Astrocyte (in vitro differentiated cells and primary cell): ENCODE measurements at places on chromosomes 3 and 15. TPM values are rescaled to one million over a fixed set of nuclear protein-coding genes. Genes with fewer than 3 reads are reported as not detected.

DNA sequence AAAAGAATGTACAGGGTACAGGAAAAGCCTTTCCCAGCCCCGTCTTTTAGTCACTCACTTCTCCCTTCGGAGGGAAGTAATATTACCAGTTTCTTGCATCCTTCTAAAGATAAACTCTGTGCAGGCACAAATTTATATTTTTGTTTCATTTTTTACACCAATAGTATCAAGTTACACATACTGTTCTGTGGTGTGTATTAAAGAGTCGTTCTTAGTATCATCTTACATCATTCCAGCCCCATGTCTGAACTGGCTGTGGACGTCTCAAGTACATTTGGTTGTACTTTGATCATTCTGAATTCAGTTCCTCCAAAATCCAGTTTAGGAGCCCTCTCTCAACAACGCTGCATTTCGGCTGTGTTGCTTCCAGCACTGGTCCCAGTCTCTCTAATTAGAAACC is 68.7 kb downstream of the LMLN start:
- no peak overlapping the region for H3K4me3 ChIP-seq
- no peak overlapping the region for H3K27ac ChIP-seq
- no peaks in the 10 kb centered on the region for H3K36me3 ChIP-seq
- DNase-seq: peak; percentile 41
- H3K27me3 ChIP-seq: no peaks in the 10 kb centered on the region

- H3K4me1 ChIP-seq: peaks cover 45% of the 10 kb centered on the region
- H3K27ac ChIP-seq: peak overlapping the region; percentile 73
- H3K4me3 ChIP-seq: peak overlapping the region; percentile 15
- H3K36me3 ChIP-seq: no peaks in the 10 kb centered on the region
- H3K27me3 ChIP-seq: no peaks in the 10 kb centered on the region
Measured at GRCh38 chr15:29043736-29044502, 158.1 kb downstream of the APBA2 start.

GRCh38 chr3:30098653-30099455 is 507.5 kb upstream of the TGFBR2 start:
- no peaks in the 10 kb centered on the region for H3K36me3 ChIP-seq
- H3K4me1 ChIP-seq: peaks cover 17% of the 10 kb centered on the region
- peak; percentile 86 for DNase-seq
- no peaks in the 10 kb centered on the region for H3K27me3 ChIP-seq
- peak overlapping the region; percentile 13 for H3K4me3 ChIP-seq
- peak overlapping the region; percentile 70 for H3K27ac ChIP-seq

DNA sequence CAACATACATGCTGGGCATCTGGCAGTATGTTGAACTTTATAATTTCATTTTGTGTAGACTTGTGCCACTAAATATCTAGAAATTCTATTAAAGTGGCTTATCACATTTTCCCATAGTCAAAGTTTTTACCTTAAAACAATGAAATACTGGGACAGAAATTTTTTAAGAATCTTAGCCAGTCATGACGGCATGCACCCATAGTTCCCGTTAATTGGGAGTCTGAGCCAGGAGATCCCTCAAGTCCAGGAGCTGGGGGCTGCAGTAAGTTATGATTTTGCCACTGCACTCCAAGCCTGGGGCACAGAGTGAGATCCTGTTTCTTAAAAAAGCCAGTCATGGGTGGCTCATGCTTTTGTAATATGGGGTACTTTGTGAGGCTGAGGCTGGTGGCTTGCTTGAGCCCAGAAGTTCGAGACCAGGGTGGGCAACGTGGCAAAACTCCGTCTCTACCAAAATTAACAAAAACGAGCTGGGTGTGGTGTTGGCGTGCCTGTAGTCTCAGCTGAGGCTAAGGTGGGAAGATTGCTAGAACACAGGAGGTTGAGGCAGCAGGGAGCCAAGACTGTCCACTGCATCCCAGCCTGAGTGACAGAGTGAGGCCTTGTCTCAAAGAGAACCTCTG is 3.1 kb downstream of the RPSA start:
- peak overlapping the region; percentile 99 for H3K4me3 ChIP-seq
- peaks cover 20% of the 10 kb centered on the region for H3K4me1 ChIP-seq
- no peak overlapping the region for H3K27ac ChIP-seq

DNA sequence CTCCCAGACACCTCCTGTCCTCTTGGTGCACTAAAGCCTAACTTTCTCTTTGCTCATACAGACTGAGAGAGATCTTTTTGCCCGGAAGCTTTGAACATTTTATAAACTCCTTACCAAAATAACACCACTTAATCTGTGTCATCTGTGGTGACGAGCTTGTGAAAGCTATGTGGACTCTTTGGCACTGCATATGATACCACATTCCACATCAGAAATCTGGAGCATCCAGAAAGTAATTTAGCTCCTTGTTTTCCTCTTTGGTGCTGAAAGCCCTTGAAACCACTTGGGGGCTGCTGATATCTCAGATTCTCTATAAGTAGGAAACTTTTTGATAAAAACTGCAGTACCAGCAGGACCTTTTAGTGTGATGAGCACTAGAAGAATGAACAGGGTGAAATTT is 128.3 kb downstream of the ALCAM start:
- H3K36me3 ChIP-seq: no peaks in the 10 kb centered on the region
- no peak overlapping the region for H3K4me3 ChIP-seq
- peak; percentile 78 for DNase-seq
- no peaks in the 10 kb centered on the region for H3K4me1 ChIP-seq
- H3K27me3 ChIP-seq: no peaks in the 10 kb centered on the region
- H3K27ac ChIP-seq: no peak overlapping the region

GRCh38 chr15:77036537-77037387 is 34.1 kb downstream of the TSPAN3 start:
- no peaks in the 10 kb centered on the region for H3K36me3 ChIP-seq
- no peak overlapping the region for H3K4me3 ChIP-seq
- H3K27ac ChIP-seq: no peak overlapping the region
- DNase-seq: no peak
- no peaks in the 10 kb centered on the region for H3K27me3 ChIP-seq

GRCh38 chr3:77038930-77039605 is 831 bp upstream of the ROBO2 start:
- H3K36me3 ChIP-seq: no peaks in the 10 kb centered on the region
- peak overlapping the region; percentile 64 for H3K4me3 ChIP-seq
- peaks cover 21% of the 10 kb centered on the region for H3K27me3 ChIP-seq
- no peak overlapping the region for H3K27ac ChIP-seq

- H3K27ac ChIP-seq: no peak overlapping the region
- H3K4me3 ChIP-seq: no peak overlapping the region
- no peak for DNase-seq
- H3K36me3 ChIP-seq: no peaks in the 10 kb centered on the region
- H3K4me1 ChIP-seq: no peaks in the 10 kb centered on the region
- peaks cover 67% of the 10 kb centered on the region for H3K27me3 ChIP-seq
Measured at GRCh38 chr15:45115312-45115820, 1.2 kb downstream of the DUOXA2 start.

GRCh38 chr15:39140060-39140604 is 440.7 kb upstream of the THBS1 start:
- H3K36me3 ChIP-seq: no peaks in the 10 kb centered on the region
- peaks cover 25% of the 10 kb centered on the region for H3K4me1 ChIP-seq
- no peaks in the 10 kb centered on the region for H3K27me3 ChIP-seq
- H3K4me3 ChIP-seq: no peak overlapping the region

- no peak for DNase-seq
- H3K36me3 ChIP-seq: no peaks in the 10 kb centered on the region
- H3K4me1 ChIP-seq: peaks cover 10% of the 10 kb centered on the region
- no peak overlapping the region for H3K27ac ChIP-seq
Measured at GRCh38 chr3:126057936-126058335, 26.0 kb downstream of the SLC41A3 start.

- DNase-seq: no peak
- H3K27ac ChIP-seq: no peak overlapping the region
- no peaks in the 10 kb centered on the region for H3K27me3 ChIP-seq
- H3K36me3 ChIP-seq: no peaks in the 10 kb centered on the region
- no peak overlapping the region for H3K4me3 ChIP-seq
Measured at GRCh38 chr3:45579251-45579650, 15.3 kb upstream of the LIMD1 start.

- no peak overlapping the region for H3K27ac ChIP-seq
- H3K27me3 ChIP-seq: no peaks in the 10 kb centered on the region
- no peak overlapping the region for H3K4me3 ChIP-seq
- H3K4me1 ChIP-seq: no peaks in the 10 kb centered on the region
Measured at GRCh38 chr3:127809611-127810010, 12.7 kb downstream of the MGLL start.

DNA sequence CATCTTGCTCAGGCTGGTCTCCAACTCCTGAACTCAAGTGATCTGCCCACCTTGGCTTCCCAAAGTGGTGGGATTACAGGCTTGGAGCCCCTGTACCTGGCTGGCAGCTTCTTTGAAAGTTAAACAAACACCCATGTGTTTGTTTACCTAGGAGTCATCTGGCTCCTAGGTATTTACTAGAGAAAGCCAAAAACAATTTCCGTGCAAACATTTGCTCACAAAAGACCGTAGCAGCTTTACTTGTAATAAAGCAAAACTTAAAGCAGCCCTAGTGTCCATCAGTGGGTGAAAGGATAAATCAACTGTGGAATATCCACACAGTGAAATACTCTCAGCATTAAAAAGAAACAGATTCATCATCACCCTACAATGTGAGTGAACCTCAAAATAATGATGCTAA is 29.4 kb upstream of the XCR1 start:
- DNase-seq: no peak
- H3K27ac ChIP-seq: no peak overlapping the region
- H3K36me3 ChIP-seq: no peaks in the 10 kb centered on the region
- H3K4me3 ChIP-seq: no peak overlapping the region
- H3K27me3 ChIP-seq: peaks cover 19% of the 10 kb centered on the region
- no peaks in the 10 kb centered on the region for H3K4me1 ChIP-seq

DNA sequence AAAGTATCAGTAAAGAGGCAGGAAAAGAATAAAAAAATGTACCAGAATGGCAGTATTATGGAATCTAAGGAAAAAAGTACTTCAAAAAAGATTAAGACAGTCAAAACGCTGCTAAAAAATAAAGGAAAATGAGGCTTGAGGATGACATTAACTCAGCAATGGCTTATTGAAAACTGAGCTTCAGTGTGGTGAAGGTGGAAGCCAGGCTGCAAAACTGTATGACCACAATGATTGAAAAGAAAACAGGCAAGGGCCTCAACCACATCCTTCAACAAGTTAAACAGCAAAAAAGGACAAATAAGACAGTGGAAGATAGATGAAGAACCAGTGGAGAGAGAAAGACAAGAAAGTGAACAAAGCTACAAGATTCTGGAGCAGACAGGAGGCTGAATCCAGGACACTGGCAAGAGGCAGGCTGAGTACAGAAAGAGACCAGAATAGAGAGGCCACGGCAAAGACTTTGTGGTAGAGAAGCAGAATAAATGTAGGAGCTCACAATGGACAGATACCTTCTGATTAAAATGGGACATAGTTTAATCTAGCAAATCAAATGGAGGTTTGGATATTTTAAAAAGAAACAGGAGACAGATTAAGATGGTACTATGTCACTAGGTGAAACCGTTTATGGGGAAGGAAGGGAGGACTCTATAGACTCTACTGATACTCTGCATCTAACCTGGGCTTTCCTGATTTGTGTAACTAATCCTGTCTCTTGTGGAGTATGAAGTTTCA is 86.1 kb downstream of the TJP1 start:
- peaks cover 15% of the 10 kb centered on the region for H3K4me1 ChIP-seq
- H3K36me3 ChIP-seq: peaks cover 46% of the 10 kb centered on the region
- no peak overlapping the region for H3K4me3 ChIP-seq
- peak overlapping the region; percentile 25 for H3K27ac ChIP-seq
- H3K27me3 ChIP-seq: no peaks in the 10 kb centered on the region

GRCh38 chr3:42013691-42014457 is 52.0 kb upstream of the ULK4 start:
- peaks cover 9% of the 10 kb centered on the region for H3K4me1 ChIP-seq
- H3K36me3 ChIP-seq: no peaks in the 10 kb centered on the region
- no peak for DNase-seq
- H3K27me3 ChIP-seq: no peaks in the 10 kb centered on the region

ACVR2B gene
- total RNA-seq: 12.7 and 14.7 TPM in 2 replicates

COLQ gene
- total RNA-seq: 1.2 and 1.7 TPM in 2 replicates

PIERCE2 gene
- 1.6 and 2.6 TPM in 2 replicates for total RNA-seq

IQGAP1 gene
- total RNA-seq: 218 and 226 TPM in 2 replicates
